ENCODE measurements at places on chromosomes 7 and 10.

- DNase-seq, result no peak
These were observed 132.1 kb downstream of the GALNT17 start for GRCh38 chr7:71264005-71264404.

GRCh38 chr7:110771717-110772116, 319.2 kb upstream of the LRRN3 start:
- no peak for DNase-seq

DNA sequence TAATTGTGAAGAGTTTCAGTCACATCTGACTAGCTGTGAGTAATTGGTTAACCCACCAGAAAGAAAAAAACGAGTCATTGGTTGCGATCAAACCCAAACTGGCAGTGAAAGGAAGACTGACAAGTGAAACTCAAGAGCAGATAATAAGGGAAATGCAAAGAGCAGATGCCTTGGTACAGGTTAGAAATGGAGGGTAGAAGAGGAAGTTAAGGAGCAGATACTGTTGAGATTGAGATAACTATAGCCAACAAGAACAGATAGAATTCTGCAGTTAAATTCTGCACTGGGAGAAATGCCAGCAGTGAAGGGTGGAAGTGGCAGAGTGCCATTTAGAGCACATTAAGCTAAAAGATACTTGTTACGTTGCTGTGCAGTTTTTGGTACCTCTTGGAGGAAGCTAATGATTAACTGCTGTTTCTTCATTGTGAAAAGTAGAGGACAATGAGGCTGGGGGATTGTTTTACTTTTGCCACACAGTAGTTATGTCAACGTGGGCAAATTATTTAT, 65.8 kb downstream of the CDK13 start:
- DNase-seq, result no peak

DNA sequence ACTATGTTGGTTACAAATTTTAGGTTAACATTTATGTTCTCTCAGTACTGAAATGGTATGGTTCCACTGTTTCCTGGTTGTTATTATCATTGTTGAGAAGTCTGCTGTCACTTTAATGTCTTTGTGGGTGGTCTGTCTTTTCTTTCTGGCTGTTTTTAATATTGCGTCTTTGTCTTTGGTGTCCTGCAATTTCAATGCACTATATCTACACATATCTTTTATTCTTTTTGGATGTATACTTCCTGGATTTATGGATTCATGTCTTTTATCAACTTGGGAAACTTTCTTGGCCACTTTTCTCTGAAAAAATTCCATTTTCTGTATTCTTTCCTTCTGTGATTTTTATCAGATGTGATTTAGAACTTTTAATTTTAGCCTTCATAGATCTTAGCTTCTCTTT, 250.2 kb downstream of the BUB3 start:
- DNase-seq, result no peak

DNA sequence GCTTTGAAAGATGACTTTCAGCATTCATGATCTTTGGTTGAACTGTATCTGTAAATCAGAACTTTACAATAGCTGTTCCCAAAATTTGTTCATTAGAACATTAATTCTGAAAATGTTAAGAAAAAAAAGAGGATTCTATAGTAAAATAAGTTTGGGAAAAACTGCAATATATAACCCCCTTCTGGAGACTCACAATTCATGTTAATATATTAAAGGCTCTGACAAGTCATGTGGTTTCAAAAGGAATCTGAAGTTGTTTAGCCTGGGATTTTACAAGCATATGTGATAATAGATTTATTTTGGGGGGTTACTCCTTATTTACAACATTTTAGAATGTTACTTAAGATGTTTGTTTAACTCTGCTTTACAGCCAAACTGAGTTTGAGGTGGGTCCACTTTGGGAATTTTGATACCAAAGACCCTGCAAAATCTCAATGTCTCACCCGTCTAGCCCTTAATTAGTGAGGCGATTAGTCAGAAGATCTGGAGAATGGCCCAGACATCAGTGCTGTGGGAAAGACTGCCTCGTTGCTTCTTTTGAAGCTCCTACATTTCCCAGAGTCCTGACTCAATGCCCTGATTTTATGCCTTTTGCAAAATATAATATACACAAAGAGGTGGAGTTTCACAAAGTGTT, 40.0 kb downstream of the CDK1 start:
- no peak for DNase-seq

DNA sequence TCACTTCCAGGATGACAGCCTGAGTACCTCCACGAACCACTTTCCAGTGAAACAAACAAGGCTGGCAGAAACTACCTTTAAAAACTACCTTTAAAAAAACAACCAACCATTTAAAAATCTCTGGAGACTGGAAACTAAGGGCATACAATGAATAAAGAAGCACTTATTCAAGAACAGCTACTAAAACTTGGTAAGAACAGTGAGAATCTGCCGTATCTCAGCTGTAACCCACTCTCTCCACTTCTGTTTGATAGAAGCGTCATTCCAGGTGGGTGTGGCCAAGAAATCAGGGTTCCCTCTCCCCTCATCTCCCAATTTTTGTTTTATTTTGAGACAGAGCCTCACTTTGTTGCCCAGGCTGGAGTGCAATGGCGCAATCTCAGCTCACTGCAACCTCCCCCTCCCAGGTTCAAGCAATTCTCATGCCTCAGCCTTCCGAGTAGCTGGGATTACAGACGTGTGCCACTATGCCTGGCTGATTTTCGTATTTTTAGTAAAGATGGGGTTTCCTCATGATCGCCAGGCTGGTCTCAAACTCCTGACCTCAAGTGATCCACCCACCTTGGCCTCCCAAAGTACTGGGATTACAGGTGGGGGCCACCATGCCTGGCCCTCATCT, 158.8 kb upstream of the CHST15 start:
- DNase-seq, result no peak

- no peak for DNase-seq
These were observed 282.2 kb downstream of the PHTF2 start for GRCh38 chr7:78080811-78081210.
